ENCODE measurements at places on chromosomes 4 and X.

DNA sequence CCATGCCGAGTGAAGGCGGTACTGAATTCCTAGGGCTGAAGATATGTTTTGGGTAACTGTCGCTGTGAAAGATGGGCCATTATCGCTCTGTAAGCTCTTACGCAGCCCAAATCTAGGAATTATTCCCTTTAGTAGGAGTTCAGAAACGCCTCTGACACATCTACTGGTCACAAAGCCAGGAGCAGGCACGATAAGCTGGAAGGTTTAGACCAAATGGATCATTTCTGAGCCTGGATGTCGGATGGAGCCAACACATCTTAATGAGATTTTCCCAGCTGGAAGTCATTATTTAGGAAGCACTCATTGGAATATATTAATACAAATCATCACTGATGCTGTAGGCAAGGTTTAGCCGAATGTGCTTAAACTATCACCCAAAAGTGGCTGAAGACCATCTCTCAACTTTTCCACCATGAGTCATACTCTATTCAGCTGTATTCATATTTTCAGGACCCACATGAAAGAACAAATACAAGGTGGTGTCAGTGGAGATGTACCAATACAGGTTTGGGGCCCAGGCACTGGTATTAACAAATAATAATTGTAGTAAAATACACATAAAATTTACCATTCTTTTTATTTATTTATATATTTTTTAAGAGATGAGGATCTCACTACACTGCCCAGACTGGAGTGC is 34.2 kb upstream of the ATRX start:
- no peak for DNase-seq

DNA sequence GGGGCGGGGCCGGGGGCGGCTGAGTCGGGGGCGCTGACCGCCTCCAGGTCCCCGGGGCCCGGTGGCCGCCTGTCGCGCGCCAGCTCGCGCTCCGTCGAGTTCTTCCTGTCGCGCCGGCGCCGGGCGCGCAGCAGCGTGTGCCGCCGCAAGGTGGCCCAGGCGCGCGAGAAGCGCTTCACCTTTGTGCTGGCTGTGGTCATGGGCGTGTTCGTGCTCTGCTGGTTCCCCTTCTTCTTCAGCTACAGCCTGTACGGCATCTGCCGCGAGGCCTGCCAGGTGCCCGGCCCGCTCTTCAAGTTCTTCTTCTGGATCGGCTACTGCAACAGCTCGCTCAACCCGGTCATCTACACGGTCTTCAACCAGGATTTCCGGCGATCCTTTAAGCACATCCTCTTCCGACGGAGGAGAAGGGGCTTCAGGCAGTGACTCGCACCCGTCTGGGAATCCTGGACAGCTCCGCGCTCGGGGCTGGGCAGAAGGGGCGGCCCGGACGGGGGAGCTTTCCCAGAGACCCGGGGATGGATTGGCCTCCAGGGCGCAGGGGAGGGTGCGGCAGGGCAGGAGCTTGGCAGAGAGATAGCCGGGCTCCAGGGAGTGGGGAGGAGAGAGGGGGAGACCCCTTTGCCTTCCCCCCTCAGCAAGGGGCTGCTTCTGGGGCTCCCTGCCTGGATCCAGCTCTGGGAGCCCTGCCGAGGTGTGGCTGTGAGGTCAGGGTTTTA is 1.5 kb downstream of the ADRA2C start:
- no peak for DNase-seq

- no peak for DNase-seq
These were observed 37.6 kb upstream of the UGT2B17 start for GRCh38 chr4:68613752-68614151.

DNA sequence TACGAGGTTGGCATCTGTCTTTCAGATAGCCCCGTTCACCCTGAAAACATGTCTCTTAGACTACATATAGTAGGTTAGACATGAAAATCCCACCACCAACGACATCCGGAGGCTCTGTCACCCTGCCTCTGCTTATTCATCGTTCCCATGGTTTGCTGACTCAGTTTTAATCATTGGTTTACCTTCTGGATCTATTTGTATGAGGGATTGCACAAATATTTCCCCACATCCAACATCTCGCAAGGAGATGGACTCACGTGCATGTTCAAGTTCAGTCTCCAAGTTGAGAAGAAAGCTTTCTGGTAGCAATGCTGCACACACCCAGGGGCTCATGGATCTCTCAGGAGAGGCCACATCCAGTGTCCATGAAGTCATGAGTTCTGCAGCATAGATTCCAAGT is 10.8 kb downstream of the CETN2 start:
- no peak for DNase-seq

All from amniotic stem cell (primary cell).